NCI-H510A (cell line): ENCODE measurements at places on chromosomes 6 and 20.
A peak's percentile ranks its signal among the peaks of the same experiment; 100 is the strongest.

GRCh38 chr6:75611702-75612375 lies 10.2 kb downstream of the SENP6 start:
- DNase-seq, result no peak

DNA sequence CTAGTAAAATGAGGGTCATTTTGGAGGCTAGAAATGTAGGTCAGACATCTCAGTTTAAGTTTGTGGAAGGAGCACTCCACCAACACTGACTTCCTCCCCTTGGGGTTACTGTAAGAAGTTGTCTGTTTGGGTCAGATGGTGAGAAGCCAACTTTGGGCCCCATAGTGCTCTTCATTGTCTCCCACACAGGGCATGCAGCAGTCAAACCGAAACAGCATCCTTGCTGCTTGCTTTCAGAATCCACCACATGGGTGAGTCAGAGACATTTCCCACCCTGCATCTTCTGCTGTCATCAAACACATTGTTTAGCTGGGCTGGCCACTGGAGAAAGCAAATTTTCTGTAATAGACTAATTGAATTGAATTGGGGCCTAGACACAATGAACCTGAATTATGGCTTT lies 16.8 kb downstream of the IL17F start:
- DNase-seq, result no peak

- no peak for DNase-seq
These were observed 6.7 kb downstream of the PYGB start for GRCh38 chr20:25254571-25254970.

DNA sequence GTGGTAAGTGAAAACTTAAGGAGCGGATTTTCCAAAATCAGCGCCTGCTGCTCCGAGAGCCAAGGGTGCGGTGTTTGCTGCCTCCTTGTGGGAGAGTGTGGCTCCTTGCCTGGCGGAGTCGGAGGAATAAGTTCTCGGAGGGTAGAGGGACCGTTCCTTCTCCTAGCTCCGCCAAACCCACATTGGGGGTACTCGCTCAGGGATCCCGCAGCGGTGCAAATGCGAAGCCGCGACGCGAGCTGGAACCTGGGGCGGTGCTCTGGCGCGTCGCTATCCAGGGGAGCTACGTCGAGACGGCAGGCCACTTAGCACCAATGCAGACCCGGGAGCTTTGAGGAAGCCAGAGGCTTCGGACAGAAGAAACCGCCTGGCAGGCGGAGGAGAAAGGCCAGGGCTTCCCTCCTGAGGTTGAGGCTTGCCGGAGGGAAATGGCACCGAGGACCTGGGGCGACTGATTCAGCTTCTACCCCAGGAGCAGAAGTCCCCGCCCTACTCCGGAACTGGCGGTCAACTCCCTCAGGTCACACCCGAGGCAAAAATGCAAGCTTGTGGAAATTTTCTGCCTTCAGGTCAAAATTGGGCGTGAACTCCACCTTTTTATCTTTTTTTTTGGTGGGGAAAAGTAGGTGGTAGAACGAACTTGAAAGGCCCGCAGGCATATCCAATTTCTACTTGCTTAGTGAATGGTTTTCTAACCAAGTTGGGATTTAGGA lies 5.7 kb upstream of the DDX43 start:
- DNase-seq, result no peak

DNA sequence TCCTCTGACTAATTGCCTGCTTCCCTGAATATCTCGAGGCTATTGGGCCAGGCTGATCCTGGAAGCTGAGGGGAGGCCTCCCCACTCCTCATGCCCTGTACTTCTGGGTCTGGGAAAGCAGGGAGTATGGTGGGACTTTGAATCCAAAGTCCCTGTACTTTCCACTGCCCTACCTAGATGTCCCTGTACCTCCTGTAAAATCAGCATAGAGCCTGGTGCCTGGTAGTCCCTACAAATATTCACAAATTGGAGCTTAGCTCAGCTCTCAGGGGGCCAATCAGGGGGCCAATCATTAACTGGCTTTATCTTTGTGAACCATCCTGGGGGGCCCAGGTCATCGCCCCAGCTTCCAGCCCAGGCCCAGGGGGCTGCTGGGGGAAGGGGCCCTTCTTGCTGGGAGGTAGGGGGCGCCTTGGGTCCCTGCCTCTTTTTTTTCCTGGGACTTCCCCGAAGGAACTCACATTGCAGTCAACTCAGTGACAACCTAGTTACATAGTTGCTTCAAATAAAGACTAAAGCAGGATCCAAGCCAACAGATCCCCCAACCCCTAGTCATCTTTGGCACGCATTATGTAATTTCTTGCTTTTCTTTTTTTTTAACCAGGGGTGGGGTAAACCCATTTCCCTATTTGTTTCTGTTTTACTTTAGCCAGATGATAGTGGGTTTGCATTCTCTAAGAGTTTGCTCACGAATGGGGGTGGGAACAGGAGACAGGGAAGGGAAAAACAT lies 6.9 kb upstream of the VEGFA start:
- no peak for DNase-seq

DNA sequence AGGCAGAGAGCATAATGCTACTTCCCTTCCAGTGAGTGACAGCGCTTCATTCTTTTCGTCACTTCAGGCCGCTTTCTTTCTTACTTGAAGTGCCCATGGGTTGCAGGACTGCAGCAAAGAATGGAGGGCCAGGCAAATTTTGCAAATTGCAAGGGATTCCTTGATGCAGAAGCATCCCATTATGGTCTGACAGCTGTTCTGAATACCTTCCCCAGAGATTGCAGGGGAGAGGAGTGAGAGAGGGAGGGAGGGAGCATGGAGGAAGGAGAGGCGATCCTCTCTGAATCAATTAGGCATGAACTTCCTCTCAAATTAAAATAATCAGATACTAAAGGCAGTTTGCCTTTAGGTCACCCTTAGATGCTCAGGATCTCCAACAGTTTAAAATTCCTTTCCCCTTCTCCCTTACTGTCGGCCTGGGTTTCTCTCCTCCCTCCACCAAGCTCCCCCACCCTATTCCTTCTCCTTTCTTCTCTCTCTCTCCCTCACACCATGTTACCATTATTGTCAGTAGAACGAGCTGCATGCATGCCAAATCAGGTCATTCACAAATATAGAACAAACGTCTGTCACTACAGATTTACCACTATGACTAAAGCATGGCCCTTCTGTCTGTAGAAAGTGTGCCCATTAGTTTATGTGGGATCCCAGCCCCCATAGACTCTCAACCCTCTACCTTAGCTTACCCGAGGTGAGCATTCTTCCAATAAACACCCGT lies 289.2 kb downstream of the CD83 start:
- DNase-seq, result no peak

GRCh38 chr6:33428224-33428965 lies 8.5 kb downstream of the SYNGAP1 start:
- no peak for DNase-seq

DNA sequence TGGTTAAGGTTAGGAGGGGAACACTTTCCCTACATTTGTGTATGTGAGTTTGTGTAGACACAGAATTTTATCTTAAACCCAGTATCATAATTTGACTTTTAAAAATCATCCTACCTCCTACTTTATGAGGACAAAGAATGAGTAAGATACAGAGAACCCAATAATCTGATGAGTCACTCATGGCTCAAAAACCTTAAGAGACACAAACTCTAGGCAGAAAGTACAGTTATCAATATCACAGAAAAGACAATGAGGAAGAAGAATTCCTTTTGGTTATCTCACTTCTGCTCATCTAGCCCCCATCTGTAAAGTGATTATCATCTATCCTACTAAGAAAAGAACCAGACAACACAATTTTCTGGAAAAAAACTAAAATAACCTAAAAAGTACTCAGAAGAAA lies 87.7 kb downstream of the EPB41L2 start:
- no peak for DNase-seq

DNA sequence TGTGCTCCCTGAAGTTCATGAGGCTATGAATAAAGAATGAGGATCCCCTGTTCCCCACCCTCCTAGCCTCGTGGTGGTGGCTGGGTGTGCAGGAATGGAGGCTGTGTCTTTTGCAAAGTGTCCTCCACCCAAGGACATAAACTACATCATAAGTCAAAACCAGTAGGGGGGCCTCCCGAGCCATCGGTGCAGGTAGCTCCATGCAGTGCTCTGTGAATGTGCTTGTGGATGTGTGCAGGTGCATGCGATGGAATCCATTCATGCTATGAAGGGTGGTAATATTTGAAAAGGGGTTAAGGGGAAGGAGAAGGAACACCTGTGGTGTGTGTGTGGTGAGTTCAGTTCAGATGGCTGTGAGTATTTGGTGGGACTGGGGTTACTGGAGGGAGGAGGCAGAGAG lies 197.3 kb downstream of the NRN1 start:
- DNase-seq, result no peak

DNA sequence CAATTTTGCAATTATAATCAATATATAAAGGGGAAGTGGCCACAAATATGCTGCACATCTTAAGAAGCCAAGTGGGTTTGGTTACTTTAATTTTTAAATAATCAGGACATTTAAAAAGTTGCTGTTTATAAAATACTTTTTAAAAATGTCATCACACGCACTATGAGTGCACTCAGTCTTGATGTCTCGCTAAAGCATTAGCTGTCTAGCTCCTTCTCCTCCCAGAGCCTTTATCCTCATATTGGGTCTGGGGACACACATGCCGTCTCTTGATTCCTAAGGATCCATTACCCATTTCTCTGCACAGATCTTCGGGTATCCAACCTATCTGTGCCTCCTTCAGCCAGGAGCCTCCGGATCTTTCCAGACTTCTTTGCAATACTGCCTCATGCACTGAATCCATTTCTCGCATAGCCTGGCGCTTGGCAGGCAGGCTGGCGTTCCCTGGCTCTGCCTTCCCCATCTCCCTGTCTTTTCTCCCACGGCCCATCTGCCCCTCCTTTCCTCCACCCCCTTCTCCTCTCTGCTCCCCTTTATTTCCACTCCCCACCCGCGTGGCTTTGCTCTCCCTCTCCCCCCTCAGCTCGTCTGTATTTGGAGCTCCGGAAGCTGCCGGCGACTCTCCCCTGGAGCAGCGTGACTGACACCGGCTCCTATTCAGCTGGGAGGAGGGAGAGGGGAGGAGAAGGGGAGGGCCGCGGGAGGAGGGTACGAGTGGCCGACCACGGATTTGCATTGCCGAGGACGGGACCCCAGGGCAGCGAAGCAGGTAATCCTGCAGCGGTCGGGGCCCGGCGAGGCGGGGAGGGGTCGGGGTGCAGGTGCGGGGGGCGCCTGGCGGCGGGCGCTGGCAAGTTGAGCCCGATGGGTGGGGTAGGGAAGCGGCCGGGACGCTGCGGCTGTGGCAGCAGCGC lies at the start of gene CAP2:
CAP2 (plus strand) TSS at position 618 of the 914 bp plus-strand sequence. CDS start 27,961 bp downstream, outside the sequence.
- DNase-seq, result no peak

- no peak for DNase-seq
These were observed 11.0 kb downstream of the TBPL1 start for GRCh38 chr6:133964052-133964451.

DNA sequence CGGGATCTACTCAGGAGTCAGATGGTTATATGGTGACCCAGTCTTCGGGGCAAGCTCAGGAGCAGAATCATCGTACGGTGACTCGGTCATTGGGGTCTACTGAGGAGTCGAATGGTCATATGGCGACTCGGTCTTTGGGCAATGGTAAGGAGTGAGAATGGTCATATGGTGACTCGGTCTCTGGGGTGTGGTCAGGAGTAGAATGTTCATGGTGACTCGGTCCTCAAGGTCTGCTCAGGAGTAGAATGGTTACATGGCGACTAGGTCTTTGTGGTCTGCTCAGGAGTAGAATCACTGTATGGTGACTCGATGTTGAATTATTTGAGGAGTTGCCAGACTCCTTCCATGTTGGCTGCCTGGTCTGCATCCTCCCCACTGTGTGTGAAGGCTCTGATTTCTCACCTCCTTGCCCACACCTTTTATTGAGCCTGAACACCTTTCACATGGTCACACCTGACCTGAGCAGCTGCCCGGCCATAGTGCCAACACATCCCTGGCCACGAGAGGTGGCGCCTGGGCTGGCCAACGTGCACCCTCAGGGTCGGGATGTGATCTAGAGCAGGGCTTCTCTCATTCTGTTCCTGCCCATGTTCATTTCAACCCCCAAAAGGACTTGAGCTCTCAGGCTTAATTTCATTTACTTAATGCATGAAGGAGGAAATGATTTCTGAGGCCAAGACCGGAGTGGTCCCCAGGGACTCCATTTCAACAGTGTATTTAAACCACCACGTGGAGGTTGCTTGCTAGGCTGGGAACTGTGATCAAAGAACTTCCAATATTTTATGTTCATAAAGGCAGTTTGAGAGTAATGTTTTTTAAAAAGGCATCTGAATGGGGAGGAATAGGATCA lies 119.5 kb downstream of the PHACTR3 start:
- no peak for DNase-seq

- DNase-seq, result no peak
These were observed 17.1 kb downstream of the REPS1 start for GRCh38 chr6:138970856-138971425.

DNA sequence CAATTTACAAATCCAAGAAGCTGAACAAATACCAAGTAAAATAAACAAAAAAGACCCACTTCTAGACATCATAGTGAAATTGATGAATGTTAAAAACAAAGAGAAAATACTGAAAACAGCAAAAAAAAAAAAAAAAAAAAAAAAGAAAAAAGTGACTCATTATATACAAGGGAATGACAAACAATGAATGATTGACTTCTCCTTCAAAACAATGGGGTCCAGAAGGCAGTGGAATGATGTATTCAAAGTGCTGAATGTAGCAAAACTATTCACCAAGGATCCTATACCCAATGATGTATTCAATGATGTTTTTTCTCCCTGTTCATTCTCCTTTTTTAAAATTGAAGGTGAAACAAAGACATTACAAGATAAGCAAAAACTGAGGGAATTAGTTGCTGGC lies 650.0 kb downstream of the UTRN start:
- DNase-seq, result no peak

- peak; percentile 44 for DNase-seq
These were observed 14.3 kb upstream of the SPAG4 start for GRCh38 chr20:35600993-35601973.

DNA sequence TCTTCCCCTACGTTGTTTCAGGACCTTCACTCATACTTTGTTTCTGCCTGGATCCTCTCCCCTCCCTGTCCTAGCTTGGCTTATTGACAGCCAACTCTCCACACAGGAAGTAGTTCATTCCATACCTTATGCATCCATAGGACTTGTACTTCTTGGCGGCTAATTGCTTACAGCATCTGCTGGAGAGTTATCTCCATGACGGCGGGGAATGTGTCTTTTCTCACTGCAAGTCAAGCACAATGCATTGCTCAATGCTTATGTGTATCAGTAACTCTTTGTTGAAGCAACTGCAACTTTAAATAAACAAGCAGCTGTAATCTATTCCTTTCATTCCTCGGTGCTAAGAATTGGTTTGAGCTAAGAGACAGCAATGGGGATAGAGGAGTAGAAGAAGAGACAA lies 551.3 kb upstream of the EPHA7 start:
- DNase-seq, result peak; percentile 8

- DNase-seq, result no peak
These were observed 8.7 kb upstream of the SDHAF4 start for GRCh38 chr6:70557998-70558397.

- no peak for DNase-seq
These were observed 6.6 kb downstream of the CST8 start for GRCh38 chr20:23497536-23497935.

DNA sequence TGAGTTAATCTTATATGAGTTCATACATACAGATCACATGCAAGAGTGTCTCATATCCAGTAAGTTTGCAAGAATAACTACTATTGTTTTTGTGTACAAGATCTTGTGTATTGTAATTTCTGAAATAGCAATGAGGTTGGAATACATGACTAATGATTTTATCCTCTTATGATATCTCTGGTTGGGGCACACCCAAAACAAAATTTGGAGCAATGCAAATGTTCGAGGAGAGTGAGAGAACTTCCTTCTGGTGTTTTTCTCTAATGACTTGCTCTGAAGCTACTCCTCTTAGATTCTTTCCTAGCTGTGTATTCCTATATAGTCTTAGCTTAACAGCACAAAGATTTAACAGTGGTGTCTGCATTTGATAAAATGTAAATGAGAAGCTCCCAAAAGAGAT lies 252.5 kb downstream of the LAMA2 start:
- no peak for DNase-seq
